ENCODE measurements at places on chromosomes 7 and 10.

DNA sequence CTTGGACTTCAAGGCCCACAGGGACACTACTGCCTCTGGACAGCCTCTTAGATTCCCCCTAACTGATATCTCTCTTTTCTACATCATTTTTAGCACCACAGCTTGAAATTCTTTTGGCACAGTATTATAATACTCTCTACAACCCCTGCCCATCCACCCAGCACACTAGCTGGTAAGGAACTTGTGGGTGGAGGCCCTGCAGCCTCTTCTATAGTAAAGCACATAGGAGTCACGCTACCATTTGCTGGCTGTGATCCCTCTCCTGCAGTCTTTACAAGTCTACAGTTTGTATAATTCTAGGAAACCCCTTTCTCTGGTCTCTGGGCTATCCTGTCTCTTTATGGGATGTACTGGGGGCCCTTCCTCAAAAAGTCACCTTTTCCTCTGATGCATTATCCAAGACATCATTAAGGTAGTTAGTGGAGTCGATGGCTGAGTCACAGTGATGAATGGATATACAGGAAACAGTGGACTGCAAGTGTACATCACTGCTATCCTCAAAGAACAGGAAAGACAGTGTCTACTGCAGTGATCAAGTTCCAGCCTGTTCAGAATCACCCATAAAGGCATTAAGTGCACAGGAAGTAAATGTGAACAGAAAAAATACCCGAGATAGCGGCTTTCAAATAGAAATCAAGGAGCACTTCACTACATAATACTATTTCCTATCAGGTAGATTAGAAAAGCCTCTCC is 54.4 kb downstream of the STK17A start:
- no peak for DNase-seq

GRCh38 chr7:9201928-9202327 is 768.5 kb downstream of the NXPH1 start:
- no peak for DNase-seq

- DNase-seq = no peak
These were observed 83.9 kb downstream of the CXCL12 start for GRCh38 chr10:44300666-44301649.

- DNase-seq = no peak
These were observed 89.4 kb downstream of the FAS start for GRCh38 chr10:89079961-89080360.

DNA sequence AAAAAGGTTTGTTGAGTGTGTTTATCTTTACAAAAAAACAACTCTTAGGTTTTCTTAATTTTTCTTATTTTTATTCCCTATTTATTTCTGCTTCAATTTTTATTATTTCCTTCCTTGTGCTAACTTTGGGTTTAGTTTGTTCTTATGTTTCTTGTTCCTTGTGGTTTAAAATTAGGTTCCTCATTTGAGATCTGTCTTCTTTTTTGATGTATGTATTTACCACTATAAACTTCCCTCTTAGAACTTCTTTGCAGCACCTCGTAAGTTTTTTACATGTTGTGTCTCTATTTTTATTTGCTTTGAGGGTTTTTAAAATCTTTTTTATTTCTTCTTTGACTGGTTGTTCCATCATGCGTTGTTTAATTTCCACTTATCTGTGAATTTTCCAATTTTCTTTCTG is 1217.1 kb upstream of the CELF2 start:
- DNase-seq = no peak

GRCh38 chr10:110073896-110074295 is 66.1 kb downstream of the ADD3 start:
- DNase-seq = no peak

DNA sequence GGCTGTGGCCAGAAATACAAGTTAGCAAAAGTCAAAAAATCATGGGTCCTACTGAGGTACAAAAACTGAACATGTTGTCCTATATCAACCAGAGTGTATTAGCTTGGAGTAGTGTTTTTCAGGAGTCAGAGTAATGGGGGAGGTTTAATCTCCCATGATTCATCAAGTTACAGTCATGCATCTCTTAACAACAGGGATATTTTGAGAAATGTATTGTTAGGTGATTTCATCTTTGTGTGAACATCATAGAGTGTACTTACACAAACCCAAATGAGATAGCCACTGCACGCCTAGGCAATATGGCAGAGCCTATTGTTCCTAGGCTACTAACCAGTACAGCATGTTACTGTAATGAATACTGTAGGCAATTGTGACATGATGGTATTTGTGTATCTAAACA is 14.9 kb upstream of the TES start:
- DNase-seq = no peak

Measured in glomerular endothelial cell (primary cell).